ENCODE measurements at places on chromosomes 13 and 19.

DNA sequence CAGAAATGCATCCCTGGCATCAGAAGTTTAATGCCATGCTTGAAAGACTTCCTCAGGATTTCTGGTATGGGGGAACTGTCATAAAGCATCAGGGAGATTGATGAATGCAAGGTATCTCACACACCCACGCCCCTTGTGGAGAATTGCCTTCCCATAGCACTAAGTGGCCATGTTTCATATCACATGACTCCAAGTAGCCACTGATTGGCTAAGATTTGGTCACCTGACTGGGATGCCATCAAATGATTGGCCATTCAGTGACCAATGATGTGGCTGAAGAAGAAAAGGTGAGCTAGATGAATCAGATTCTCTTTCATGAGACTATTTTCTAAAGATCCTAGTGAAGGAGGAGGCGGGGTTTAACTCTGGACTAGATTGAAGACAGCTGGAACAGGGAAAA lies 7.3 kb downstream of the KLK8 start:
- no peak for DNase-seq

- no peak for DNase-seq
Observed at GRCh38 chr13:113792886-113793717, 34.1 kb downstream of the TMEM255B start.

DNA sequence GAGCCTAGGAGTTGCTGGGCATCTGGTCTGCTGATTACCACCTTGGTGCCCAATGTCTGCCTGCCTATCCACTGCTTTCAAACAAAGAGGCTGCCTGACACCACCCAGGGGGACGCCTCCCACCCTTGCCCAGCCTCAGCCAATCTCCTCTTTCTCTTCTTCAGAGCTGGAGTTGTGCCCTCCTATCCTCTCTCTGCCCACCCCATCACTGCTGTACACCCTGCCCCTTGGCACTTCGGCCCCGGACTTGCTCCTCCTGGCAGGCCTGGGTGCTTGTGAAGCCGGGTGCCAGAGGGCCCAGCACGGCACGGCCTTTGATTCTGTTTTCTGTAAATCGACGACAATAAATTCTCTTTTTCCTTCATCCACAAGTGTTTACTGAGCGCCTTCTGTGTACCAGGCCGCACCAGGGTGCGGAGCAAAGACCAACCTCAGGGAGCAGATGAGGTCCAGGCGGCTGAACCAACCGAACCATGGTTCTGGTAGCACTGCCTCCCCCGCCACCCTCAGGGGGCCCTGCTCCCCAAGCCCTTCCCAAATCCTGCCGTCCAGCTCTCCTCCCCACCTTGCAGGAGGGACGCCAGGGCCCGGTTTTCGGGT lies 5.0 kb downstream of the RNF225 start:
- DNase-seq: no peak

DNA sequence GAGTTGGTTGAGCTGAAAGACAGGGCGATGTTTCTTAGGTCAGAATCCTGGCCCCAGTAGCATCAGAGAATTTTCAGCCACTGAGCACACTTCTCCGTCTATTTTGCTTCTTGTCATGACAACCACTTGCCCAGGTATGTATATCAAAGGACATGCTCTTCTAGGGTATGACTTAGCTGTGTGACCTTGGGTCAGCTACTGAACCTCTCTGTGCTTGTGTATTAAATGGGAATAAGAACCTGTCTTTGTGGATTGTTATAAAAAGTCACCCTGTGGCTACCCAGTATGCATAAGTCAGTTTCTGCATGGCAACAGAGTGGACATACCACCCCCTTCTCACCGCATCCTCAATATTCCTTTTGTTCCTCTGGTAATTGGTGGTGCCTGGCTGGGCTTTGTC lies 26.1 kb downstream of the MBD3L1 start:
- DNase-seq: no peak

DNA sequence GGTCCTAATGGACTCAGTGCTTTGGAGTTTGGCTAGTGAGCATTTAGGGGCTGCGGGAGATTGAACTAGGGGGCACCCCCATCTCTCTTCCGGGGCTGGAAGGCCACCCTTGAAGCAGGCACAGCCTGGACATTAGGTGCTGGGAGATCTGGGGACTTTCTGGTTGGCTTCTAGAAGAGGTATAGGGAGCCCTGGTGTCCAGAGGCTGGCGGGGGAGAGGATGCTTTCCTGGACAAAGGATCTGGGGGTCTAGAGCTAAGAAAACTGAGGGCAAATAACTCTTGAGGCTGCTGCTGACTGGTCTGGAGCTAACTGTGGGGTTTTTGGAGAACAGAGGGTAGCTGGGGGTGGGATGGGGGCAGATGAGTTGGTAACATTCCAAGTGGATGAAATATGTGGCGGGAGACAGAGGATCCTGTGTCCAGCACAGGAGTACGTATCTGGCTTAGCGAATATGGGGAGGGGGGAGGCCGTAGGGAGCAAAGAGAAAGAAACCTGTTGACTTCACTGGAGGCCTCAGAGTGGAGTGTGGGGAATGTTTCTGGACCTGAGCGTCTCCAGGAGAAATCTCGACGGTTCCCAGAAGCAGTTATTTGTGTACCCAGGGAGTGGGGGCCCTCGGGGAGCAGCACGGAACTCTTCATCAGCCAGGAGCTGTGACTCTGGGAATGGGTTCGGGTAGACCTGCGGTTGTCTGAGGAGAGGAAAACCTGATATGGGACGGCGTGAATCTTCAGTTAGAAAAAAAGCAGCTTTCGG lies 1.4 kb downstream of the HNRNPUL1 start:
- no peak for DNase-seq

DNA sequence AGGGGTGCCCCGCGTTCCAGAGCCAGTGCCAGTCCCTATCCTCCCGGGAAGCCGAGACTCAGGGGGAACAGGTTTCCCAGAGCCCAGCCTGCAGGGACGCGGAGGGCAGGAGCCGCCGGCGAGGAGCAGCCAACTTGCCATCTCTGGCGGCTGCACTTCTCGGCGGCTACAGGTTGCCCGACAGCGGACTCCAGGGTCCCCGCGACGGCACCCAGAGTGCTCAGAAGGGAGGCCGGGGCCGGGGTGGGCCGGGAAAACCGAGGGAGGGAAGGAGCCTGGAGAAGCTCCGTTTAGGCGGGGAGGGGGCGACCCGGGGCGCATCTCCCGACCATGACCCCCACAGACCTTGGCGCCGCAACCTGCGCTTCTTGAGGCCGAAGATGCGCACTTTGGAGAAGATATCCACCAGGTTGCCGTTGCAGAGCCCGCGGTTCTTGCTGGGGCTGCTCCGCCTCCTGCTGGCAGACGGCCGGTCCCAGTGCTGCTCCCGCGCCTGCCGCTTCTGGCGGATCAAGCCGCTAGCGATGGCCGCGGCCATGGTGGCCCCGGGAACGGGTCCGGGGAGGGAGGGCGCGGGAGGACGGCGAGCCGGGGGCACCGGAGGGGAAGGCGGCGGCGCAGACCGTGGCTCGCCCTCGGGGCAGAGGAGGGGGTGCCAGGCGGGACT lies 463.8 kb downstream of the ITGBL1 start:
- DNase-seq: no peak

DNA sequence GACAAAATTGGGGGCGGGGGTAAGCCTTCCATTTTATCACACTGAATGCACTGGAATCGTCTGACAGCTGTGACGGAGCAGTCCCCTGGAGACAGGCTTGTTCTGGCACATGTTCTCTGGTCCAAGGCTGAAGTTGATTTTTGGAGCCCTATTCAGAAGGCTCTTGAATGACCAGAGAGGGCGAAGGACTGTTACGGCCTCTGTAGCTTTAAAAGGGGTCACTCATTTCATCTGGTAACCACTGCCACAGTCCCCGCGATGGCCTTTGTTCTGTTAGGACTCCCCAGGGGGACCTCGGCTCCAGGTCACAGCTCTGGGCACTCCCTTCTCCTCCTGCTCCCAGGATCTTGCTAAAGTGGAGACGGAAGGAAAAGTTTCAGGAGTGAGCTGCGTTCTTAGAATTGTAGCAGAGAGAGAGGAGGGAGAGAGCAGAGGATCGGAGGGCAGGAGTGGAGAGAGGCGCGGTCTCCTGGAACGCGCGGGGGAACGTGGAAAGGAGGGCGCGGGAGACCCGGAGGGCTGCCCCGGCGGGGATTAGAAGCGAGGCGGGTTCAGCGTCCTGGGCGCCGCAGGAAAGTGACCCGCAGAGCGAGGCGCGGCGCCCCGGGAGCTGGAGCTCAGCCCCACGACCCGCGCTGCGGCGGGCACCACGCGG lies 134.3 kb upstream of the MYO16 start:
- no peak for DNase-seq

- DNase-seq: no peak
Observed at GRCh38 chr13:94464771-94465170, 14.7 kb downstream of the DCT start.

DNA sequence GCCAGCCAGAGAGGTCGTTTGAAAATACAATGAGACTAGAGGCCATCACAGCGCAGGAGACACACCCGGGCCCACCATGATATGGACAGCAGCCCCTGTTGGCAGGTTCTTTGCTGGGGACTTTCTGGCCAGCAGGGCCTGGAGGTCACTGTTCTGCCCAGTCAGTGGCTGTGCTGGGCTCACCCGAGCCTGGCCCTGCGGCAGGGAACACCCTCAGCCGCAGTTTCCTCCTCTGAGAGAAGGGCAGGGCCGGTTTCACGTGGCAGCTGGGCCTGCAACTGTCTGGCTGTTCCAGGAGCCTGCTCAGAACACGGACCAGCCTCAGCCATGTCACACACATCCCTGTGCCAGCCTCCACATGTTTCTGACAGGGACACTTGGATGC lies 39.4 kb downstream of the ADPRHL1 start:
- DNase-seq: no peak

GRCh38 chr13:24630851-24631620 lies 49.2 kb upstream of the ATP12A start:
- DNase-seq: no peak

DNA sequence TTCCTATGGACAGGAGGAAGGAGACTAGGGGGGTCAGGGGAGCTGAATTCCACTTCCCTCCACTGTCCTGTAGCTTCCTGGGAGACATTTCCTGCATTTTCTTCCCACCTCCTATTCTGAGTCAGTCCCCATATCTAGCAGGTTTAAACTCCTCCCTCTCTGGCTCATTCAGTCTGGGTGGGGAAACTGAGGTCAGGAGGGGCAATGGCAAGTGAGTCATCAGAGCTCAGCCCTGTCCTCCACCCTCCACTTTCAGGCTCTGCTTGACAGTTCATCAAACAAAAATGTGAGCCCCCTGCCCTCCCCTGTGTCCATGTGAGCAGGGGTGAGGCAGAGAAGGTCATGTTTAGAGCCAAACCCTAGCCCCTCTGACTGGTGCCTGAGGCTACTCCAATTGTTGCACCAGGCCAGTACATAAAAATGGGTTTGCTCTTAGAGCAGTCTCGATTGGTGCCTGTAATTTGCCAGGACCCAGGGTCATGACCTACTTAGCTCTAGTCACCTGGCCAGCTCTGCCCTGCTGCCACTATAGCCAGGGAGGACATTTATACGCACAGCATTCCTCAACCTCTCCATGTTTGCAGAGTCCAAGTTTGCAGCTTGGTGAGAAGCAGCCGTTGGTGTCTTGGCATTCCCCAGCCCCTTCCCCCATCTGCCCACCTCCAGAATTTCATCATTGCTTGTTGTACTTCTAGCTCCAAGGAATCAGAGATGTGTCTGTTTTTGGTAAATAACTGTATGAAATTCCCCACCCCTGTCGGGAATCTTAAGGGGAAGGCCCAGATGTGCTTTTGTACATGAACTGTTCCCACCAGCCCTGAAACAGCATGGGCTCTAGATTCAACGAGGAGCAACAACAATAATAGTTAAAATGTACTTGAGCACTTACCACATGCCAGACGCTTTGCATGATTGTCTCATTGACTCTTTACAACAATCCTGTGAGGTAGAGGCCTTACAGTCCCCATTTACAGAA lies 20.7 kb downstream of the SAMD4B start:
- no peak for DNase-seq

DNA sequence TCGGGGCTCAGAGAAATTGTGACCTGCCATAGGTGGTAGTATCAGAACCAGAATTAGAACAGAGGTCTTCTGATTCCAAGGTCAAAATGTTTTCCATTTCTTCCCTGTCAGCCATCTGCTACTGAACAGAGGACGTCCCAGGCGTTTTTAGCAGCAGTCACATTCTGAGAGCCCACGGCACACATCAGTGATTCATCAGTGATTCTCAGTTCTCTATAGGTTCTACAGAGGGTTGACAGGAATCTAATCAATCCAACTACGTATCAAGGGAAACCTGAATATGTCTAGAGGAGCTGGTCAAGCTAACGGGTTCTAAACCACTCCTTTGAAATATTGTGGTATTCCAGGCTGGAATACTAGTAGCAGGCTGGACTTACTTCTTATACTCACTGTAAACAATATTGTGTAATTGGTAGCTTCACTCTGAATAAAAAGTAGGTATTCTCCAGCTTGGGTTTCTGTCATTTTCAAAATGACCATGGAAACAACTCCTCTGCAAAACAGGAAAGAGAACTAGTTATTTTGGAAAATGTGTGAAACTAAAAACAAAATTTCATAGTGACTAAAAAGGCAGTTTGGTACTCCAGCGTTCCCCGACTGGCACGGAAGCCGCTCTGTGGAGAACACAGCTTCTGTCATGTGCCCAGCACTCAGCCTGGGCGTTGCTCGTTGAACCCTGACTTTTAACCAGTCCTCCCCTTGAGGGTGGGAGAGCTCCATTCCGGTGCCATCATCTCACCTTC lies 43.2 kb downstream of the FLT3 start:
- DNase-seq: no peak

DNA sequence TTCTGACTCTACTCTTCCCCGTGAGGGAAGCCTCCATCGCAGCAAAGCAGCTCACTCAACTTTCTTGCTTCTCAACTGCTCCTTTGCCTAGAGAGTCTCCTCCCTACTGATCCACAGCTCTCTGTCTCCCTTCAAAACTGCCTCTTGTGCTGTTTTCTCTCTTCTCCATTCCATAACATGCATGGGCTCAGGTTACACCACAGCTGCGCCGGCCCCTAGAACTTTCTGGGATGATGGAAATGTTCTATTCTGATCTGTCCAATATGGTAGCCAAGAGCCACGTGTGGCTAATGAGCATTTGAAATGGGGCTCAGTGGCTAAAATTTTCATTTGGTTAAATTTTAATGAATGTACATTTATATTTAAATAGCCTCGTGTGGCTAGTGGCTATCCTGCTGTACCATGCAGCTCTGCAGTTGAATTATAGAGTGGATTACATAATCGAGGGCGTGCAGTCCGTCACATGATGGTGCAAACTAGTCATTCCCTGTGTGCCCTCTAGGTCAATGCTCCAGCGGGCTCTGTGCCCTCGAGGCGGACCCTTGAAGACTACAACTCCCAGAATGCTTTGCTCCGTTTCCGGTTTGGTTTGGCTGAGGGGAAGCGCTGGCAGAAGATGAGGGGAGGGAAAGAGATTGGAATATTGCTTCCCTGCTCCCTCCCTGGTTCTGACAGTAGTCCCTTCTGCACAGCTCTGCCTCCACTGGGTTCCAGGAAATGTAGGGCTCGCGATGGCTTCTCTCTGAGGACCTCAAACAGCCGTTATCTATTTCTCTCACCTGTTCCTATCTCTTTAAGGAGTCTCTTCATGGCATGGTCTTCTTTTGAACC lies 109.8 kb downstream of the CACNA1A start:
- DNase-seq: no peak

- no peak for DNase-seq
Observed at GRCh38 chr13:33381906-33382305, 96.4 kb upstream of the STARD13 start.

- no peak for DNase-seq
Observed at GRCh38 chr13:58977085-58977484, 1186.6 kb downstream of the DIAPH3 start.

Data from activated CD4-positive, CD25-positive, alpha-beta regulatory T cell treated with anti-CD3 and anti-CD28 coated beads, Interleukin-2, amount 50 U/mL, for 16 hours (primary cell).